ENCODE measurements at places on chromosomes 5 and 9.

- DNase-seq, result no peak
These were observed 726.1 kb downstream of the BRINP1 start for GRCh38 chr9:118643118-118643517.

DNA sequence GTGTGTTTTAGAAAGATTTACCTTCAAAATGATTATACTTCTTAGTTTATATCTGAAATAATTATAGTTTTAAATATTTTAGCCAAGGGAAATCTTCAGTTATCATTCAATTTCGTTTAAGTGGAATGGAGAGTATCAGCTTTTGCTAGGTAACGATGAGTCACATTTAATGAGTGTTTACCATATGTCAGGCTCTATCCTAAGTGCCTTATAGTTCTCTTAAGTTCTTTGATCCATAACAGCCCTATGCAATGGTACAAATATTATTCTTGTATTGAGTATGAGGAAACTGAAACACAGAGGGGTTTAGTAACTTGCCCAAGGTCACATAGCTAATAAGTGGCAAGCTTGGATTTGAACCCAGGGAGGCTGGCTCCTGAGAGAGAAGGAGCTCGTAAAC is 37.5 kb upstream of the SHB start:
- peak; percentile 7 for DNase-seq

GRCh38 chr9:98094316-98094715 is 24.7 kb downstream of the TRIM14 start:
- no peak for DNase-seq

- DNase-seq, result no peak
These were observed 52.7 kb upstream of the ERCC6L2 start for GRCh38 chr9:95822583-95823431.

- peak; percentile 56 for DNase-seq
These were observed 364 bp downstream of the RPS6 start for GRCh38 chr9:19379697-19380046.
